GM23248 (cell line): ENCODE measurements at places on chromosomes 2 and 18. TPM values are rescaled to one million over a fixed set of nuclear protein-coding genes. Genes with fewer than 3 reads are reported as not detected.

Gene GCA
- 1.6 and 3.0 TPM in 2 replicates for total RNA-seq

Gene OBSL1
- total RNA-seq = 68.7 and 84.9 TPM in 2 replicates

- DNase-seq = peak; percentile 58
Observed at GRCh38 chr2:164981217-164981990, 26.1 kb upstream of the SLC38A11 start.

DNA sequence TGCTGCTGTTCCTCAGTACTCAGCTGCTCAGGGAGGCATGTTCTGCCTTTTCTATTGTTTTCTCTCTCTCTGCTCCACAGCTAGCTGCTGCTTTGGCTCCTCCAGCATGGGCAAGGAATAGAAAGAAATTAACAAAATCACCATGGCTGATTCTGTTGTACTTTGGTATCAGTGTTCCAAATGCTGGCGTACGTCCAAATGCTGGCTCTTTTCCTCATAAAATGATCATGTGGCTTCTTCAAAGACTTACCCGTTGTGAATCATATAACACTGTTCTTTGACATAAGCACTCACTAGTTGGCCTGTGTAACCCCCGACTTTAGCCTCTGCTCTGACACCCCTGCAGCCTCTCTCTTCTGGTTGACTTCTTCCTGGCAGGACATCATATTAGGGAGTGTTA lies 547.6 kb downstream of the CPS1 start:
- DNase-seq = no peak

Gene CYBRD1
- 222 and 248 TPM in 2 replicates for total RNA-seq

Gene C1QL2
- not detected in 2 replicates for total RNA-seq

DNA sequence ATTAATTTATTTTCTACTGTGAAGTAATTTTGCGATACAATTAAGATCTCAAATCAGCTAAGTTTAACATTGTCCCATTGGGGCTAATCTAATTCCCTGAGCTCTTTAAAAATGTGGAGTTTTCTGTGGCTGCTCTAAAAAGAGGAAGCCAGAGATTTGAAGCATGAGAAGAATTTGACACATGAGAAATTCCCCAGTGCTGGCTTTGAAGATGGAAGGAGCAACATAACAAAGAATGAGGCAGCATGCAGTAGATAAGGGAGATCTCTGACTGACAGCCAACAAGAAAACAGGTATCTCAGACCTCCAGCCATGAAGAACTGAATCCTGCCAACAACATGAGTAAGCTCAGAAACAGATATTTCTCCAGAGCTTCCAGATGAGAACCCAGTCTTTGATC lies 308.4 kb downstream of the ZNF804A start:
- DNase-seq = no peak
